Activated B cell treated with CpG ODN at 0.5 μM for 24 hours (primary cell): ENCODE measurements at places on chromosomes 5 and 9.

DNA sequence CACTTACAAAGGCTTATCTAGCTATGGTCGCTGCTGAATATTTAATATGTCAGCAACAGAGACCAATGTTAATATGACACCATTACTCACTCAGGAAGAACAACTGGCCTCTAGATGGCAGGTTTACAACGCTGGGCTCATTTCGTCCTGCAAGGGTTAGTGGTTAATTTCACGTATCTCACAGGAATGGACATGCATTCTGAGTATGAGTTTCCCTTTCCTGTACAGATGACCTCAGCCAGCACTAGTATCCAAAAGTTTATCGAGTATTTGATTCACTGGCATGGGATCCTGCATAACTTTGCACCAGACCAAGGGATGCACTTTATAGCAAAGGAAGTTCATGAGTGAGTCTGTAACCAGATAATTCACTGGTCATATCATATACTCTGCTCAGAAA is 8.7 kb upstream of the TRPC7 start:
- no peak for DNase-seq
- H3K27ac ChIP-seq = no peak overlapping the region
- H3K36me3 ChIP-seq = no peaks in the 10 kb centered on the region
- peaks cover 2% of the 10 kb centered on the region for H3K27me3 ChIP-seq
- no peak overlapping the region for H3K4me3 ChIP-seq

GRCh38 chr5:101677961-101678360 is 618.1 kb downstream of the SLCO4C1 start:
- no peaks in the 10 kb centered on the region for H3K4me1 ChIP-seq
- H3K27me3 ChIP-seq = no peaks in the 10 kb centered on the region
- no peak overlapping the region for H3K4me3 ChIP-seq

DNA sequence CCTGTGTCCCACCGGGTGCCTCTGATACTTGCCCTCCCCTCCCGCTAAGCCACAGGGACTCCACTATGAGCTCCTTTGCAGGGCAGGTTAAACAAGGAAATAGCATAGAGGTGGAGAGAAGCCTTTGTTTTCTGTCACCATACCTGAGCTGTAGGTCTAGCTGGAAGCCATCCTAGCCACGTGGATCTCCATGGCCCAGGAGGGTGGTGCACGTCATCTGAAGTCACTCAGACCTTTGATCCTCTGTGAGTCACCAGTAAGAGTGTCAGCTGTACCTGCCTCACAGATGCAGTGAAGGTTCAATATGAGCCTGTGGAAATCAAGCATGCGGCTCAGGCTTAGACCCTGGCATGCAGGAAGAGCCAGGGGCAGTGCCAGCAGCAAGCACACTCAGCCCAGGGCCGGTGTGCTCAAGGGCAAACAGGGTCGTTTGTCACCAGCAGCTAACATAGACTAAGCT is 55.1 kb downstream of the ASS1 start:
- H3K27me3 ChIP-seq = peaks cover 8% of the 10 kb centered on the region
- H3K4me3 ChIP-seq = no peak overlapping the region
- no peak for DNase-seq
- no peaks in the 10 kb centered on the region for H3K36me3 ChIP-seq

DNA sequence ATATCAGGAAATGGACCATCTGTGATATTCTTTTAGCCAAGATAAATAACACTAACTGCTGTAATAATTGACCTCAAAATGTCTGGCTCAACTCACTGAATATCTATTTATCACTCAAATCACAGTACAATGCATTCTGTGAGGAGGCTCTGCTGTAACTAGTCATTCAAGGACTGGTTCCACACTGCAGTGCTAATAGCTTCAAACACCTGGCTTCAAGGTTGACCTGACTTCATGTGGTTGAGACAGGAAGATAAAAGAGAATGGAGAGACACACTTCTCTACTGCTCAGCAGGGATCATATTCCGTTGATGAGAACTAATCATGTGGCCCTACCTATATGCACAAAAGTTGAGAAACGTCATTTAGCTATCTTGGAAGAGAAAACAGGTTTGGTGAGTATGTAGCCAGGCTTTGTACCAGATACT is 3.4 kb upstream of the RHOBTB3 start:
- H3K4me1 ChIP-seq = peaks cover 34% of the 10 kb centered on the region
- H3K27ac ChIP-seq = no peak overlapping the region
- no peak overlapping the region for H3K4me3 ChIP-seq

DNA sequence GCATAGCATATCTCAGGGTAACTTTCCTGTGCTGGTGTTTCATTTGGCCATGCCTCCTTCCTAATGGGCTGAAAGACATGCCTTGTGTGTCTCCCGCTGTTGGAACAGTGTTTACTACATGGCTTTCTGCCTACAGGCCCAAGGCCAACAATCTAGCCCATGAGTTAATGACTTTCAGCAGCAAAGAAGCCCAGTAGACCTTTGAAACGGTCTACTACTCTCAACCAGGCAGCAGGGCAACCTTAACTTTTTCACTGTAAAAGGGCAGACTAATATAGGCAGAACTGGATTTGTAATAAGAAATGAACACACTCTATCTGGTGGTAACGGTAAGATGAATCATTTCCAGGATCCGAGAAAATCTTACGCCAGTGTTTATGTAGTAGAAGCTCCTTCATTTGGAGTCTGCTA is 21.0 kb downstream of the C5orf15 start:
- no peak overlapping the region for H3K4me3 ChIP-seq
- no peaks in the 10 kb centered on the region for H3K36me3 ChIP-seq
- H3K4me1 ChIP-seq = peaks cover 20% of the 10 kb centered on the region
- DNase-seq = no peak
